Activated CD8-positive, alpha-beta memory T cell treated with anti-CD3 and anti-CD28 coated beads for 48 hours (primary cell): ENCODE measurements at places on chromosomes 16 and 17.

DNA sequence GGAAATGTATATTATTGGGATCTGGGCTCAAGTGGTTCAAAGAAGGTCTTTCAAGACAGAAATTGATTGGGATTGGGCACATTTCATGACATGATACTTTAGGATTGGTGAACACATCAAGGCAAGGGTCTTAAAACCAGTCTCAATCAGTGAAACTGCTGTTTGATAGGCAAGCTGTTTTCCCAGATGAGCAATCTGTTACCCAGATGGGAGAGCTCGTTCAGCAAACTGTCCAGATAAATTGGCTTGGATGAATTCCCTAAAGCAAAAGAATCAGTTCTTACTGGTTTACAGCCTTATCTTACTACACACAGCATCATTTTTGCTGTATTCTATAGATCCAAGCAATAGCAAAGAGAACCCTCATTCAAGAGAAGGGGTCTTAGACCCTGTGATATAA, 31.0 kb upstream of the CNEP1R1 start:
- DNase-seq = no peak

DNA sequence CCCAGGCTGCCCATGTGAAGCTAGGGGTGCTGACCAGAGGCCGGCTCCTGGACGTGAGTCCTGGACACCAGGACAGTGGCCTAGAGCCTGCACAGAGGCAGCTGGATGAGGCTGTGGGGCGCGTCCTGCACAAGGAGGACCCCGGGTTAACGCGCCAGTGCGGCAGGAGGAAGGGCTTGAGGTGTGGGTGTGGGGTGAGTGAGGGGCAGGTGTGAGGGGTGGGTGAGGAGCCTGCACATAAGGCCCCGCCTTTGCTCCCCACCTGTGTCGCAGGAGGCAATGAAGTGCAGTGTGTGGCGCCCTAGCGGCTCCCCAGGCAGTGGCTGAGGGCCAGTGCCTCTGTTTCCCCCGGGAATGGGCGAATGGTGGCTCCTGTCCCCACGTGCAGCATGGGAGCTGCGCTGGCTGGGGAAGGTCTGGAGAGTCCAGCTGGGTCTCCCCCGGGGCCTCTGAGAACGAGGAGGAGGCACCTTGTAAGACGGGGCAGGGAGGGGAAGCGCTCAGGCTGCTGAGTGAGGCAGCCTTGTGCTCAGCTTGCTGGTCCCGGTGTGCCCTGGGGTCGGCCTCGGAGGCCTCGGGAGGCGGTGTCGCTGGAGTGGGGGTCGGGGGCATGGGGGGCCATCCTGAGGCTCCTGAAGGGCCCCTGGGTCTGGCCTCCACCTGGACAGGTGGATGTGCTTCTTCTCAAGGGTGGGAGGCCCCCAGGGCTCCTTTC, 3.2 kb downstream of the CD7 start:
- DNase-seq = no peak

DNA sequence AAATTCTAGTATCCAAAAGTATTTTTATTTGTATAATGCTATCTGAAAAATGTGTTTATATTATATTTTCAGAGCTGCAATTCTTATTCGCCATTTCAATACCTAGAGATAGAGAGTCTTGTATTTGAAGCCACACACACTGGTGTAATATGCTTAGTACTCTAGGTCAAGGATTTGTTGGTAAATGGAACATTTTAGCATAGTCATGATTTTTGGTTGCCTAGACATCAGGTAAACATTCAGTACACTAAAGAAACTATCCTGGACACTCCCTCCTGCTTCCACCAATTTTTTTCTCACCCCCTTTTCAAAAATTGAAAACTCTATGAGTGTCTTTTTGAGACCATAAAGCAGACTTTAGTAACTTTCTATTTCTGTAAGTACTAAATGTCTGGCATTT, 20.8 kb downstream of the ABHD15 start:
- no peak for DNase-seq

DNA sequence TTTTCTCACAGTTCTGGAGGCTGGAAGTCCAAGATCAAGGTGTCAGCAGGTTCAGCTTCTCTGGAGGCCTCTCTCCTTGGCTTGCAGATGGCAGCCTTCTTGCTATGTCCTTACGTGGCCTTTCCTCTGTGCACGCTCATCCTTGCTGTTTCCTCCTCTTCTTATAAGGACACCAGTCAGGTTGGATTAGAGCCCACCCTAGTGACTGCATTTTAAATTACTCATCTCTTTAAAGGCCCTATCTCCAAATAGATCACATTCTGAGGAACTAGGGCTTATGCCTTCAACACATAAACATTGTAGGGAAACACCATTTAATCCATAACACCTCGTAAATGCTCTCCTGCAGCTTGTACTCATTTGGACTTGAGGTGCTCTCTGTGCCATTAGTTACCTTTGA, 36.3 kb downstream of the DHRS7C start:
- no peak for DNase-seq

GRCh38 chr16:55842369-55843104, 9.6 kb upstream of the CES1 start:
- no peak for DNase-seq

GRCh38 chr16:1105888-1106620, 10.0 kb upstream of the C1QTNF8 start:
- peak; percentile 14 for DNase-seq

DNA sequence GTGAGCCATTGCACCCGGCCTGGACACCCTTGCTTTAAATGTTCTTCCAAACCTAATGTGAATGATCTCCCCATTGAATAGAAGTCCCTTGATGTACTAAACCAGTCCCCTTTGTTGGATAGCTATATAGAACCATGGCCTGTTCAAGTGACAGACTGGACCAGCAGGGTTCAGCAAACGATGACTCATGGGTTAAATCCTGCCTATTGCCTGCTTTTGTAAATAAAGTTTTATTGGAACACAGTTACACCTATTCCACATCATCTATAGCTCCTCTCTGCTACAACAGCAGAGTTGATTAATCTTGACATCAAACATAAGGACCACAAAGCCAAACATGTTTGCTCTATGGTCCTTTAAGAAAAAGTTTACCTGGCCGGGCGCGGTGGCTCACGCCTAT, 56.1 kb downstream of the CRISPLD2 start:
- no peak for DNase-seq

DNA sequence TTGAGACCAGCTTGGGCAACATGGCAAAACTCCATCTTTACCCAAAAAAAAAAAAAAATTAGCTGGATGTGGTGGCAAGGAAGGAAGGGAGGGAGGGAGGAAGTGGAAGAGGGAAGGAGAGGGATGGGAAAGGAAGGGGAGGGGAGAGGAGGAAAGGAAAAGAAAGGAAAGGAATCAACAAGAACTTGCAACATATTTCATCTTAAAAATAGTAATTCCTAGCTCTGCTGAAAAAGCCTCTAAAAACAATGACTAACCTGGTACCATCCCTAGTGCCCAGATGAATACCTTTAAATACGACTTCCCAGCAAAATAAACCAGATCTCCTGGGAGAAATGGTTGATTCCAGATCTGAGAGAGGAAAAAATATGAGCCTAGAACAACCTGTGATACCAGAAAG, 27.1 kb upstream of the MNT start:
- DNase-seq = no peak

DNA sequence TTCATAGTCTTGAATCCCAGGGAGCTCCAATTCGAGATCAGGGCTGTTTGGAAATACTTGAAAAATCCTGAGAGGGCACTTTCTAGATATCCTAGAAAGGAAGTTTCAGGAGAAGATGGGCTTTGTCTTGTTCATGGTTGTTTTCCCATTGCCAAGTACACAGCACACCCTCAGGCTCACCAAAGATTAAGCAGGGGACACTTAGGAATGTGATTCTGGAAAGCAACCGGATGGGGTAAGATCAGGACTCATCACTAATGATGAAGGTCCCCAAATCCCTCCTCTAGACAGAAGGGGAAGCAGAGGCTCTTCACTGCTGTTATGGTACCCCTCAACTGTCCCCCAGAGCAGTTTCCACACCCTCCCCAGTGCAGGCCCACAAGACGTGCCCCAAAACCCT, 40.7 kb downstream of the VAC14 start:
- no peak for DNase-seq

DNA sequence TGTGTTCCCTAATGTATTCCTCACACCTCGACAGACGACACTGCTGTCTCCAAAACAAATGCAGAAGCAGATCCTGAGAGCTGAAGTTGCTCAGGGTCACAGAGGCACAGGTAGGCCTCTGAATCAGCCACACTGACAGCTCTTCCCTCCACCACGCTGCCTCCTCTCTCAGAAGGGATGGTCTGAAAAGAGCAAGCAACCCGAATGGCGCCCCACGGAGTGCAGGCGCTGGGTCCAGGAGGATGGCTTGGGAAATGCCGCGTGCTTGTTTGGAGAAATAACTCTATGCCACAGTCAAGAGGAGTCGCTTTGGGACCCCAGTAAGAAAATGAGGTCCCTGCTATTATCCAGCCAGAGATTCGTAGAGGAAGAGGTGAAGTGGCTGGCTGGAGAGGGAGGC, 15.9 kb downstream of the CYB561 start:
- DNase-seq = no peak
